ENCODE measurements at places on chromosomes 6 and 20. TPM values are rescaled to one million over a fixed set of nuclear protein-coding genes. Genes with fewer than 3 reads are reported as not detected.

The BPIFB2 gene
- total RNA-seq: not detected

The PAX1 gene
- total RNA-seq: not detected

The ID4 gene
- 3.0 TPM for total RNA-seq

- H3K27me3 ChIP-seq: peaks cover 100% of the 10 kb centered on the region
- H3K4me3 ChIP-seq: no peak overlapping the region
- H3K4me1 ChIP-seq: peaks cover 18% of the 10 kb centered on the region
- DNase-seq: peak; percentile 8
- H3K27ac ChIP-seq: no peak overlapping the region
- no peaks in the 10 kb centered on the region for H3K36me3 ChIP-seq
These were observed 28.7 kb downstream of the NTSR1 start for GRCh38 chr20:62737271-62737811.

The SOX4 gene
- 3.8 TPM for total RNA-seq

- H3K27me3 ChIP-seq: no peaks in the 10 kb centered on the region
- H3K4me3 ChIP-seq: no peak overlapping the region
- DNase-seq: no peak
- H3K27ac ChIP-seq: no peak overlapping the region
- H3K4me1 ChIP-seq: peaks cover 95% of the 10 kb centered on the region
These were observed 62.8 kb downstream of the JARID2 start for GRCh38 chr6:15308435-15309213.

GRCh38 chr6:104699593-104700329, 160.0 kb downstream of the HACE1 start:
- no peak overlapping the region for H3K27ac ChIP-seq
- DNase-seq: no peak
- no peaks in the 10 kb centered on the region for H3K36me3 ChIP-seq
- no peak overlapping the region for H3K4me3 ChIP-seq
- H3K27me3 ChIP-seq: no peaks in the 10 kb centered on the region
- H3K4me1 ChIP-seq: peaks cover 5% of the 10 kb centered on the region

- H3K27me3 ChIP-seq: no peaks in the 10 kb centered on the region
- H3K27ac ChIP-seq: no peak overlapping the region
- no peak for DNase-seq
- H3K4me1 ChIP-seq: peaks cover 55% of the 10 kb centered on the region
- no peaks in the 10 kb centered on the region for H3K36me3 ChIP-seq
These were observed 164.8 kb downstream of the SOBP start for GRCh38 chr6:107654764-107655163.

DNA sequence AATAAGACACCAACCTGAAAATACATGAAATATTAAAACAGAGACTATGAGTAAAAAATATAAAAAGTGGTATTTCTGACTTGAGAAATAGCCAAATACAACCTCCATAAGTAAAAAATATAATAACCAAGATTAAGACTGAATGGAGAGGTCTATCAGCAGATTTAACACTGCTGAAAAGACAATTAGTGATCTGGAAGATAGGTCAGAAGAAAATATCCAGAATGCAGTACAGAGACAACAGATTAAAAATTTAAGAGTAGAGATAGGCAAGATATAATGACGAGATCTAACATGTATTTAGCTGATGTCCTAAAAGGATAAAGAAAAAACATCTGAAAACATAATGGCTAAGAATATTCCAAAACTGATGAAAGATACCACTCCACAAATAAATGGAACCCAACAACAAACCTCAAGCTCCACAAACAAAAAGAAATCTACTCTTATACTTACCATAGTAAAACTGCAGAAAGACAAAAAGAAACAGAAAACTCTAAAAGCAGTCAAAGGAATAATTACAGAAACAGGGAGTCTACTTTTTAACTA, 18.8 kb downstream of the ESF1 start:
- H3K4me1 ChIP-seq: no peaks in the 10 kb centered on the region
- no peaks in the 10 kb centered on the region for H3K27me3 ChIP-seq
- H3K36me3 ChIP-seq: peaks cover 78% of the 10 kb centered on the region
- DNase-seq: no peak

The ANKRD66 gene
- not detected for total RNA-seq

DNA sequence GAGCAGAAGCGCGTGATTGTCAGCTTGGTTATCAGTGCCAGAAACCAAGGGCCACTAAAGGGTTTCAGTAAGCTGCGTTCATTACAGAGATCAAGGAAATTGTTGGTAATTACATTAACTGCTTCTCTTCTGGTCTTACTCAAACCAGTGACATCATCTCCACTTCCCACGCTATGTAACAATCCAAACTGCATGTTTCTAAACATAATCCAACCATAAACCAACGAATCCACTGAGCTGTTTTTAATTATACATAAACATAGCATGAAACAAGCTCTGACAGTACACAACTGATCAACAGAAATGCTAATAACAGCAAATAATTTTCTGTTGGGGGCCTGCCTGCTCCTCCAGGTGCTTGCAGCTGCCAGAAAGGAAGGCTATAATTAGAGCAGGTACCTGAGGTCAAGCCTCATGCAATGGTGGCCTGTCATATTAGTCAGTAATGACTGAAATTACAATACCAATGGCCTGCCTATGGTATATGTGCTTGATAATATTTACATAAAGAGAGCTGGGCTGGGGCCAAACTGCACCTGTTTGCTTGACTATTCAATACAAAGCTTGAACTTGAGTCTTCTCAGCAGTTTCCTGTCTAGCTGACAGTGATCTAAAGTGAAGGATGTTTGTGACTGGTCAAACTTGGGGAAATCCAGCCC, 40.1 kb downstream of the ILRUN start:
- H3K4me3 ChIP-seq: peak overlapping the region; percentile 59
- peaks cover 74% of the 10 kb centered on the region for H3K4me1 ChIP-seq
- DNase-seq: no peak
- H3K27me3 ChIP-seq: no peaks in the 10 kb centered on the region
- H3K36me3 ChIP-seq: peaks cover 23% of the 10 kb centered on the region

DNA sequence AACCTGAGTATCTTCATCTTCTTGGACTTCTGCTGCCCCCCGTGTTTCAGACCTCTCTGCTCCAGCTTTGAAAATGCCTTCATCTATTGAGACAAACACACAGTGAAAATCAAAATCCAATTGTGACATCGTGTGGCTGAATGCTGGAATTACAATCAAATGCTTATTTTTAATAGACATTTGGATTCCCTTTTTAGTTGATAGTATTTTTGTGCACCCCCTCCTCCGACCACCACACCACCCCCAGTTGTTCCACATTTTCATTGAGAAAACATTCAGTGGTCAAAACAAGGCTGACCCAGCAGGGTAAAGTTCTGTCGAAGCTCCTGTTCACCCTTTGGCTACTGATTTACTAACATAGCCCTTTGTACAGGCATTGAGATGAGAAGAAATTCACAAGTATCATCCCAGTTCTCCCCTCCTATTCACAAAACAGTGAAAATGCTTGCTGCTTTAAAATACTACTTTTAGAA, 79.0 kb downstream of the NRSN1 start:
- H3K4me1 ChIP-seq: no peaks in the 10 kb centered on the region
- no peak overlapping the region for H3K4me3 ChIP-seq
- no peaks in the 10 kb centered on the region for H3K36me3 ChIP-seq

Data from left ventricle myocardium inferior (tissue), 1 donor.